ENCODE measurements at places on chromosomes 2 and 18.

- DNase-seq, result no peak
Observed at GRCh38 chr18:3305933-3306332, 44.0 kb downstream of the MYL12B start.

- DNase-seq, result no peak
Observed at GRCh38 chr2:44826601-44827000, 114.9 kb upstream of the SIX3 start.

GRCh38 chr18:24949908-24950307, 402.1 kb downstream of the ZNF521 start:
- no peak for DNase-seq

DNA sequence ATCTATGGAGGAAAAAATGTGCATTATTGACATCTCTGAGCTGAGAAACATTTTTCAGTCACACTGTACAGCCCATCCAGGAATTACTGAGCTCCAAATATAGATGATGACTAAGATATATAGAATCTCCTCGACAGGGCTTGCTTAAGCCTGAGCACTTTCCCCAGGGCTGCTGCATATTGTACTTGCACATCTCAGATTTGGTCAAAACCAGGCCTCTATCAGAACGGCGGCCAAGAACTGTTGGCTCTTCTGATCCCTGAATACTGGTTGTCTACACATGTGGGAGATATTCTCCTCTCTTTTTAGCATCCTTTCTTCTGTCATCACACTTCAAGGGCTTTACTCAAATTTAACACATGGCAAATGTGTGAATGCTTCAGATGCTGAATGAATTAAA, 201.5 kb upstream of the SLC35G4 start:
- no peak for DNase-seq

- no peak for DNase-seq
Observed at GRCh38 chr2:8118940-8119781, 562.7 kb upstream of the ID2 start.

DNA sequence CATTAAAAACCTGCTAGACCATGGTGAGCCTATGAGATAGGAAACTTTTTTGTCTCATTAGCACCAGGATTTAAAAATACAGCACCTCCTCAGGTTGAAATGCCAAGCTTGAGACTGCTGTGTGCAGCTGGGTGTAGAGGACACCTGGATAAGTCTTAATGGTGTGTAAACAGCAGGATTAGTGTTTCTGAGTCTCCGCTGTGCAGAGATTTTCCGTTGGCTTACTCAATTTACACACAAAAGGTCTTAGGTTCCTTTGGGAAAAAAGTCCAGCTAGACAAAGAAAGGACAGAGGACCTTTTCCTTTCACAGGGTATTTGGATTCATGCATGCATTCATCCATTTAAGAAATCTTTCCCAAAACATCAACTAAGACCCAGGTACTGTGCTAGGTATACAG, 168.1 kb downstream of the NRXN1 start:
- DNase-seq, result no peak

DNA sequence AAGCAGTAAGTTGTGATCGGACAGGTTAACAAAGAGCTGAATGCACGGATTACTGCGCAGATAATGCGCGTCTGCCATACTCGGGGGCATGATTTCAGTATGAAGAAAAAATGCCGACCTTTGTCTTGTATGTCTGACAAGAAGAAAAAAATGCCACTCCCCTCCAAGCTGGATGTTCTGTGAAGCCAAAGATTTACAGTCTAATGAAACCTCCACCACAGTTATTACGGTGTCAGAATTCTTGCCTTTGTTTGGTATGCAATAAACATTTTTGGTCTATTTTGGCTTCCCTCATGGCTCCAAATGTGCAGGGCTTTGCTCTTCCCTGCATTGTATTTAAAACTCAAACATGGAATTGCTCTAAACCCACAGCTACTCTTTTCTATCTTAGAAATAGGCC, 72.2 kb upstream of the THUMPD2 start:
- DNase-seq, result no peak

- DNase-seq, result peak; percentile 28
Observed at GRCh38 chr18:59550174-59550516, 147.1 kb downstream of the CCBE1 start.

DNA sequence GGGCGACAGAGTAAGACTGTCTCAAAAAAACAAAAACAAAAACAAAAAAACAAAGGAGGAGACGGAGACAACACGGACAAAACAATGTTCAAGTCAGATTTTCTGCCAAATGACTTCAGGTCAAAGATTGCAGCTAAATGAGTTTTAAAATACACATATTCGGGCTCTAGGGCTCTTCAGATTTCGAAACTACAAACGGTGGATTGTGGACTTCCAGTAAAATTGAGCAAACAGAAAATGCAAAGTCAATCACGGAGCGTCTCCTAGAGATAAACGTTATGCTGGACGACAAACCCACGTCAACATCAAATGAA, 558 bp downstream of the MRPS5 start:
- DNase-seq, result no peak

DNA sequence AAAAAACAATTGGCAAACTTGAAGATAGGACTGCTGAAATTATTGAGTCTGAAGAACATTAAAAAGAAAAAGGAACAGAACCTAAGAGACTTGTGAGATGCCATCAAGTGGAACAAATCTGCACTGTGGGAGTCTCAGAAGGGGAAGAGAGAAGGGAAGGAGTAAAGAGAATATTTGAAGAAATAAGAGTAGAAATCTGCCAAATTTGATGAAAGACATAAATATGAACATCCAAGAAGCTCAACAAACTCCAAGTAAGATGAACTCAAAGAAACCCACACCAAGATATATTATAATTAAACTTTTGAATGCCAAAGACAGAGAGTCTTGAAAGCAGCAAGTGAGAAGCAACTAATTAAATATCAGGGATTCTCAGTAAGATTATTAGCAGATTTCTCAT, 102.7 kb downstream of the ZNF519 start:
- no peak for DNase-seq

DNA sequence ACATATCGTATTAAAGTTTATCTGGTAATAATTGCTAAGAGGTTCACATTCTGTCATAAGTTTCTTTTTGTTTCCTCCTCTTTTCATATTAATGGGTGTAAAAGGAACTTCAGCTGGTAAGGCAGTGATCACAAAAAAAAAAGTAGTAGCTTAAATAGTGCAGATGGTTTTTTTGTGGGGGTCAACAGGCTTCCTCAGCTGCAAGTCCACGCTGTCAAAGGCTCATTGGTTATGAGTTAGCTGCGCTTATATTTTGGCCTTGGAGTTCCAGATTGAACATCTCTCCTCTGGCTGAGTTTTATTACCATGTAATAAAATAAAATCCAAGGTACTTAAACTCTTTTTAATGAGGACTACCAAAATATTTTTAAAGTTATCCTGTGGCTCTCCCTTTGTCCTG, 277.0 kb upstream of the ZEB2 start:
- DNase-seq, result no peak

DNA sequence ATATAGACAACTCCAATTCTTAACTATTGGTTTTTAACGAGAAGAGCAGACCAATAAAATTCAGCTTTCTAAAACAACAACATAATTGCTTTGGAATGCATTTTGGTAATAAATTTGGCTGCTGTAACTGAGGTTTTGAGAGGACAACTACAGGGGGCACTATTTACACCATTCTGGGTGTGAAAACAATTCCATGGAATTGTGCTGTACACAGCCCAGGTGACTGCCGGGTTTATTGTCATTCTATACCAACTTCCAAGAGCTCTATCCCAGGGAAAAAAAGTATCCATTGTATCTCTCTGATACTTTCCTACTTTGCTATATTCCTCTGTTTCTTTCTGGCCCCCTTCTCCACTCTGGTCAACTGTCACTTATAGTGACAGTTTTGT, 38.4 kb downstream of the IRS1 start:
- DNase-seq, result no peak

DNA sequence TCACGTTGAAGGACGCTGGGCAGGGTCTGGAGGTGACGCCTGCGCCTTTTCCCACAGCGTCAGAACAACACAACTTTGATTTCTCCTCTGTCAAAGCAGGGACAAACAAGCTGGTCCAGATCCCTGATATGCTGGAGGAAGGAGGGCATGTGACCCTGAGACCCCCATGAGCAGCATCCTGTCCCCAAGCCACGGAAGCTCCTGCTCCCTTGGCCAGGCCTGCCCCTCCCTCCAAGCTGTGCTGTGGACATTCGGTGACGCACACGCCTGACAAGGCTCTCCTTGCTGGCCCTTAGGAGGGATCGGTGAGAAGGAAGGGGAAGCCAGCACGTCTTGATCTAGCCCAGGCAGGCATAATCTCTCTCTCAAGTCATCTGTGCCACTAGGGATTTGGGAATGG, 11.3 kb downstream of the MLPH start:
- no peak for DNase-seq

GRCh38 chr2:122368576-122369243, 613.3 kb downstream of the TSN start:
- no peak for DNase-seq

- no peak for DNase-seq
Observed at GRCh38 chr2:9914384-9915065, 37.0 kb upstream of the GRHL1 start.

- no peak for DNase-seq
Observed at GRCh38 chr2:235640926-235641723, 147.3 kb downstream of the AGAP1 start.

GRCh38 chr2:241912021-241912555, 42.6 kb downstream of the RTP5 start:
- DNase-seq, result no peak

DNA sequence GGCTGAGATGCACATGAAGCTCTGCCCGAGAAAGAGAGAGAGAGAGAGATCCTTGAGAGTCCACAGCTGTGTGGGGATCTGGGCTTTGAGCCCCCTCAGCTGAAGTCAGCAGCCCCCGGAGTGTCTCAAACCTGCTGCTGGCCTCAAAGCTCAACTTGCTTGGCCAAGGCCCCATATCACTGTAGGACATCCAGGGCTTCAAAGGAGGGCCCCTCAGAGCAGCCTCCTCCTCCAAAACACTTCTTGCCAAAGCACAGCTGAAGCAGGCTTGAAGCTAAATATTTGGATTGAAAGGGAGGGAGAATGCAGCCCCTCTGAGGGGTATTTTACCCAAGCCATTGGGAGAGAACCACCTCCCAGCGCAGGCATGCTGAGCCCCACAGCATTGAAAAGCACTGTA, 357.6 kb downstream of the OSR1 start:
- no peak for DNase-seq

DNA sequence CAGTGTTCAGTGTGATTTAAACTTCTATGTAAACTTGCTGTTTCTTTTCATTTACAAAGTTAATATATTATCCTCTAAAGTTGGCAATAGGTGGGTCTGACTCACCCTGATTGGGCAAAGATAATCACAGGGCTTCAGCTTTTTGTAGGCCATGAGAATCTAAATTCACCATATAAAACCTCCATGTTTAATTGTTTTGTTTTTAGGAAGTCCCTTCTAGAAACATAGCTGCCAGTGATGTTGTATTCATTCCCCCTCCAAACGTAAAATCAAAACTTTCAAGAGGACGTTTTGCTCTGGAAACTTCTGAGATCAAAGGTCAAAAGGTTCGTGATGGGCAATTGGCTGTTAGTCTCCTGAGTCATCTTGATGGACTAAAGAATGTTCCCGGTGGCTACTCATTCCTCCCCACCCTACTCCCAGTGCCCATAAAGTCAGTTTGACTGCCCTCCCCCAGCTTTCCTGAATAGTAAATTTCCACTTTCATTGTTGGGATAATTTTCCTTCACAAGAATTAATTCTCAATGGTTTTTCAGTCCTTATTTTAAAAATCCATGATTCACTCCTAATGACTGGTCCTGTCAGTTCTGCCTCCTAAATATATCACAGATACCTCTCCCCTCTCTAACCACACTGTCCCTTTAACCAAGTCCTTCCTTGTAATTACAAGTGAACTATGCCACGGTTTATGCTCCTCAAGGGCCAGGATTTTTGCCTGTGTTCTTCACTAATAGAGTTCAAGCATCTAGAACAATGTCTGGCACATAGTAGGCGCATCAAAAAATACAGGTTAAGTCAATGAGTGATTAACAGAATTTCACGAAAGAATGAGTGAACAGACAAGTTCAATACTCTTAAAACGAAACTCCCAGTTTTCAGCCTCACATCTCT, 164.4 kb upstream of the VRK2 start:
- no peak for DNase-seq

- DNase-seq, result peak; percentile 59
Observed at GRCh38 chr2:197079832-197080555, 153.5 kb upstream of the PGAP1 start.

- DNase-seq, result no peak
Observed at GRCh38 chr2:3357926-3358325, 19.7 kb downstream of the EIPR1 start.

Measured in SK-N-SH (cell line).